Cardiac muscle cell (in vitro differentiated cells and primary cell): ENCODE measurements at places on chromosomes 12 and 14. TPM values are rescaled to one million over a fixed set of nuclear protein-coding genes. Genes with fewer than 3 reads are reported as not detected.
A peak's percentile ranks its signal among the peaks of the same experiment; 100 is the strongest.

The PRH2 gene
- polyA plus RNA-seq = 0.43 and 2.1 TPM in 2 replicates

The SOAT2 gene
- polyA plus RNA-seq = 1.3 and 1.9 TPM in 2 replicates

The TOMM20L gene
- not detected in 2 replicates for polyA plus RNA-seq

The CBLN3 gene
- polyA plus RNA-seq = 3.1 and 5.3 TPM in 2 replicates

The OAS1 gene
- polyA plus RNA-seq = not detected in 2 replicates

The RGS6 gene
- polyA plus RNA-seq = 0.50 and 0.95 TPM in 2 replicates

The CEP170B gene
- 8.3 and 8.8 TPM in 2 replicates for polyA plus RNA-seq

GRCh38 chr12:50101663-50102062, 2.1 kb upstream of the GPD1 start:
- H3K36me3 ChIP-seq = peaks cover 34% of the 10 kb centered on the region
- no peak overlapping the region for H3K4me3 ChIP-seq
- no peaks in the 10 kb centered on the region for H3K27me3 ChIP-seq
- DNase-seq = peak; percentile 58

DNA sequence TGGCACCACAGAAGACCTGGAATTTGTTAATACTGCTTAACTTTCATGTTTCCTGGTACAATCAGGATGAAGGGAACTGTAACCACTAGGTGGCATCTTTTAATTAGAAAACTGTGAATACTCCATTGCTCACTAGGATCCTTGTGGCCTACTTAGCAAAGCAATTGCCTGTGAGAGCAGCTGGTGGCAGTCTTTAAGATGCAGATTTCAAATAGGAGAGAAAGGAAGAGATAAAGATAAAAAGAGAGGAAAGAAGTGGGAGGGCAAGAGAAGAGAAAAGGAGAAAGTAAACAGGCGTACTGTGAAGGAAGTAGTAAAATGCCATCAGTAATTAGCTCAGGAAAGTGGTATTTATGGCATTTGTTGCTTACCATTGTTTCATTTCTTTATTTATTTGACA, 114.5 kb downstream of the RAD51B start:
- H3K4me3 ChIP-seq = no peak overlapping the region
- H3K36me3 ChIP-seq = no peaks in the 10 kb centered on the region
- H3K27me3 ChIP-seq = no peaks in the 10 kb centered on the region
- no peak overlapping the region for H3K27ac ChIP-seq
- DNase-seq = peak; percentile 70

DNA sequence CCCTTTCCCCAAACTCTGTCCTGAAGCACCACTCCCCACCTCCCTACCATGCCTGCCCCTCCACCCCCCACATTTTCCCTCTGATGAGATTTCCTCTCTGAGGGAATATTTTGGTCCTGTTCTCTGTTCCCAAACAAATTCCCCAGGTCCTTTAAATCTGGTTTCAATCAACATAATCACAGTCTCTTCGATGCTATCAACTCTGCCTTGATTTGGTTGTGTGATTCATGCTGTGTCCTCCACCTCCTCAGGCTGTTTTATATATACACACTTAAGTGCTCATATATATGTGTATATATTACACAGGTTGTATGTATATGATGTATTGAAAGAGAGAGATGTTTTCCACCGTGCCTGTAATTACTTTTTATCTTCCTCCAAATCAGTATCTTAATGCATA, 36.0 kb downstream of the NTF3 start:
- no peak overlapping the region for H3K27ac ChIP-seq
- DNase-seq = no peak
- no peaks in the 10 kb centered on the region for H3K4me1 ChIP-seq
- H3K4me3 ChIP-seq = no peak overlapping the region

- H3K4me3 ChIP-seq = no peak overlapping the region
- H3K36me3 ChIP-seq = no peaks in the 10 kb centered on the region
- no peak for DNase-seq
- peaks cover 31% of the 10 kb centered on the region for H3K27me3 ChIP-seq
Observed at GRCh38 chr14:55238019-55238680, 33.1 kb upstream of the FBXO34 start.

DNA sequence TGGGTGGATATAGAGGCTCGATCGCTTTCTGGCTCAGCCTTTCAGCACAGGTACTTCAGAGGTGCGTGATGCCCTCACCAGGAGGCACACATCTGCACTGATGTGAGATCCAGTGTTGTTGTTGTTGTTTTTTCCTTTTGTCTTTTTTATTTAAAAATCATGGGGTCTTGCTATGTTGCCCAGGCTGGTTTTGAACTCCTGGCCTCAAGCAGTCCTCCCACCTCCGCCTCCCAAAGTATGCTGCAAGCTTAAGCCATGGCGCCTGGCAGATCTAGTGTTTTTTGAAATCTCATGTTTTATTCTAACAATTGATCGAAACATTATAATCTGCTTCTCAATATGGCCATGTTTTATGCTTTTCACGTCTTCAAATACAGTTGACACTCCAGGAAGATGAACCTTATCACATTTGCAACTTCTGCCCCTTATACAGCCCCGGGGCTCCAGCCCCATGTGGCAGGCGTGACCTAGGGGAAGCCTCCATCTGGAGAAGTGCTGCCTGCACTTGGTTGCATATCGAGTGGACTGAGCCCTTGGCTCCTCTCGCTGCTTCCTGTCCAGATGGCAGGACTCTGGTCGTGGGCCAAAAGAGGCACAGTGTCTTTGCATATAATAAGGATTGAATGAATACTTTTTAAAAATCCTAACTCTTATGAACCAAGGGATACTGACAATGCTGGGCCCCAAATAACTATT, 71.7 kb downstream of the TRAF3 start:
- peak overlapping the region; percentile 27 for H3K27ac ChIP-seq
- no peak for DNase-seq
- H3K4me3 ChIP-seq = no peak overlapping the region

DNA sequence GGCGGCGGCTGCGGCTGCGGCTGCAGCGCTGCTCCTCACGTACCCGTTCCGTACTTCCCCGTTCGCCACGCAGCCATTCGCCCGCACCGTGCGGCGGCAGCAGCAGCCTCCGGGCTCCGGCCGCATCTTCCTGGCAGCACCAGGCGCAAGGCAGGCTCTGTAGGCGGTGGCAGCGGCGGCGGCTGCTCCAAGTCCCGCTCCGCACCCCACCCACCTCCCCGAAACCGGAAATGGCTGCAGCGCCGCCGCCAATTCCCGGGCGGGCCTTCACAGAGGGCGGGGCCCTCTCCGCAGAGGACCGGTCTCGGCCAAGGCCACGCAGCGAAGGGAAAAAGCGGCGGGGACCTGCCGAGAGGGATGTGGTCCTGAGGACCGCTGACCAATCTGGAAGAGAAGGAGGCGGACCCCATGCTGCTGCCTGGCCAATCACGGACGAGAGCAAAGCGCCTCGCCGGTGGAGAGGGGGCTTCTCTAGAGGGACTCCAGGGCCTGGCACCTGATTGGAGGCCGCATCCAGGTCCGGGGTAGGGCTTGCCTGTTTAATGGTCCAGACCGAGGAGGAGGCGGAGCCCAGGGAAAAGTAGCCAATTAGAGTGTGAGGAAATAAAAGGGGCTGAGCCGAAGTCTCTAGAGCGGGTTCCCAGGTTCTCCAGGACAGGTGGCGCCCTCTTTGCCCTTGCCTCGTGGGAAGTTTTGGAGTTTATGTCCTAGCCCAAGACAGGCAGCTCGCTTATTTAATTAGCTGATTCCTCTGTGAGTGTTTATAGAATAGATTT, at the start of gene SPTLC2:
Gene SPTLC2 (minus strand): TSS at position 184 of the 776 bp plus-strand sequence. CDS start 58 bp downstream, at position 126.
- H3K36me3 ChIP-seq = no peaks in the 10 kb centered on the region
- peaks cover 7% of the 10 kb centered on the region for H3K4me1 ChIP-seq
- peak within 1 kb of the TSS; percentile 74 for H3K4me3 ChIP-seq
- H3K27ac ChIP-seq = peak within 1 kb of the TSS; percentile 46
- peak; percentile 99 for DNase-seq

- peaks cover 9% of the 10 kb centered on the region for H3K4me1 ChIP-seq
- DNase-seq = no peak
- no peaks in the 10 kb centered on the region for H3K36me3 ChIP-seq
- no peaks in the 10 kb centered on the region for H3K27me3 ChIP-seq
- H3K4me3 ChIP-seq = no peak overlapping the region
Observed at GRCh38 chr14:32363761-32364160, 34.7 kb downstream of the AKAP6 start.

DNA sequence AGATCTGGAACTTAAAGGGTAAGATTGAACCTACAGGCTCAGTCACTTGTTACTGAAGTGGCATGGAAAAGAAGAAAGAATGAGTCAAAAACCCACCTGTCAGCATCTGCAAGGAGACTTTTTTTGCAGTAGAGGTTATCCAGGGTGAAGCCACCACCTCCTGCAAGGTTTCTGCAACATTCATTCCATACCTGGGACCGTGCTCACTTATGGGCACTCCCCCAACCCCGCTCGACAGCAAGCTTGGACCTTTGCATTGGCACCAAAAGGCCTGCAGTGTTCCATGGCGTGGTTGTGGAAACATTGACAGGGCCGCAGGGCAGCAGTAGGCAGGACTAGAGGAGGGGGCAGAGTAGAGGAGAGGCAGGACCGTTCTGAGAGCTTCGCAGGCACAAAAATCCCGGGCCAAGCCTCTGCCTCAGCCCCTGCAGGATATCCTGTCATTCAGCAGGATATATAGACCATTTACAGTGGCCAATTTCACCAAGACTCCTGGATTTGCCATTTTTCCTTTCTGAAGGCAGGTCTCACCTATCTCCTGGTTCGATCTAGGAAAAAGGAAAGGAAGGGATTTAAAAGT, at the start of gene STAB2:
Gene STAB2 (plus strand): TSS at position 483 of the 580 bp plus-strand sequence. CDS start 204 bp downstream, outside the sequence.
- DNase-seq = no peak
- no peak within 1 kb of the TSS for H3K27ac ChIP-seq
- no peaks in the 10 kb centered on the region for H3K36me3 ChIP-seq
- H3K4me3 ChIP-seq = no peak within 1 kb of the TSS

DNA sequence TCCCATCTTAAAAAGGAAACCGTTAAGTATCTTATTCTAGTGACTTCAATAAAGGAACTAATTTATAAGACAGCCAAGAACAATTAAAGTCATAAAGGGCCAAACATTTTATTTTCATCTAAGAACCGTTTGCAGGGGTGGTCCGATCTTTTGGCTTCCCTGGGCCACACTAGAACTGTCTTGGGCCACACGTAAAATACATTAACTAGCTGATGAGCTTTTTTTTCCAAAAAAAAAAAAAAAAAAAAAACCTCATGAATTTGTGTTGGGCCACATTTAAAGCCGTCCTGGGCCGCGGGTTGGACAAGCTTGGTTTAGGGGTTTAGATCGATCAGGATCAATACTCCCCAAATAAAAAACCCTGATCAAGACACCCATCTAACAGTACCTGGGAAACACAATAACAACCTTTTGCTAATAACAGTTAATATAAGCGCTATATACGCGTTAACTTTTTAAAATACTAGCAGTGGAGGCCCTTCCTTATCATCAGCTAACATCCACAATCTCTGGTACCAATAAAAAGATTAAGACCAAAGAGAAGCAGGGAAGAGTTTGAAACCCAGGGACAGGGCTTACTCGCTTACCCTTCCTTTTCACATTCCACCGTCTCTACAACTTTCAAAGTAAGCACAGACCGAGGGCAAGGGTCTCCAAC, 1.1 kb downstream of the NAP1L1 start:
- H3K4me3 ChIP-seq = peak overlapping the region; percentile 92
- H3K4me1 ChIP-seq = peaks cover 38% of the 10 kb centered on the region
- H3K36me3 ChIP-seq = no peaks in the 10 kb centered on the region

DNA sequence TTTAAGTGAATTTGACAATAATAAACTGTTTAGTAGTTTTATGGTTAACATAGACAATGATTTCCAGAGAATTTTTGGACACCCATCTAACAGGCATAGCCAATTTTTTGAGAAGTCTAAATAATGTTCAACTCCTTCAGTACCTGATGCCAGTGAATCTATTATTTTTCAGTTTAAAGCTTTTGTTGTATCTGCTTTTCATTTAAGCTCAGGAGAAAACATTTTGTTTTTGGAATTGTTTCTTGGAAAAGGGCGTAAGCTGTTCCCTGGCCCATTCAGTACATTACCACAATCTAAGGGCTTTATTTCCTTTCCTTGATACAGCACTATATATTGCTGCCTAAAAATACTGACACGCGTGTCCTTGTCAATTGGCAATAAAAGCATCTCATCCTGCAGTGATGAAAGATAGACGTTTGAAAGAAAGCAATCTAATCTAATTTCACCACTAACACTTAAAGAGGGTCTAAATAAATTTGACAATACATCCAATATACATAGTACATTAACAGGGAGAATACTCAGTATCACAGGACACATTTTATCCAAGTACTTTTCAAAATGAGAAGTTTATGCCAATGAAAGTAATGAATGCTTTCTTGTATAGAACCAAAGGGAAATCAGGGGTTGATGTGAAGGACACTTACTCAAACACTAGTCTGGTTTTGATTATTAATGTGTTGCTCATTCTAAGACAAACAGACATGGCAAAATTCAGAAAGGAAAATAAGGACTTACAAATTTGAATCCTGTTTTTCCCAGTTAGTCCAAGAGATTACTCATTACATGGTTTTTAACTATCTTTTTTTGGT, 104.2 kb upstream of the LGR5 start:
- H3K27me3 ChIP-seq = no peaks in the 10 kb centered on the region
- H3K36me3 ChIP-seq = no peaks in the 10 kb centered on the region
- no peak overlapping the region for H3K27ac ChIP-seq
- no peak for DNase-seq

DNA sequence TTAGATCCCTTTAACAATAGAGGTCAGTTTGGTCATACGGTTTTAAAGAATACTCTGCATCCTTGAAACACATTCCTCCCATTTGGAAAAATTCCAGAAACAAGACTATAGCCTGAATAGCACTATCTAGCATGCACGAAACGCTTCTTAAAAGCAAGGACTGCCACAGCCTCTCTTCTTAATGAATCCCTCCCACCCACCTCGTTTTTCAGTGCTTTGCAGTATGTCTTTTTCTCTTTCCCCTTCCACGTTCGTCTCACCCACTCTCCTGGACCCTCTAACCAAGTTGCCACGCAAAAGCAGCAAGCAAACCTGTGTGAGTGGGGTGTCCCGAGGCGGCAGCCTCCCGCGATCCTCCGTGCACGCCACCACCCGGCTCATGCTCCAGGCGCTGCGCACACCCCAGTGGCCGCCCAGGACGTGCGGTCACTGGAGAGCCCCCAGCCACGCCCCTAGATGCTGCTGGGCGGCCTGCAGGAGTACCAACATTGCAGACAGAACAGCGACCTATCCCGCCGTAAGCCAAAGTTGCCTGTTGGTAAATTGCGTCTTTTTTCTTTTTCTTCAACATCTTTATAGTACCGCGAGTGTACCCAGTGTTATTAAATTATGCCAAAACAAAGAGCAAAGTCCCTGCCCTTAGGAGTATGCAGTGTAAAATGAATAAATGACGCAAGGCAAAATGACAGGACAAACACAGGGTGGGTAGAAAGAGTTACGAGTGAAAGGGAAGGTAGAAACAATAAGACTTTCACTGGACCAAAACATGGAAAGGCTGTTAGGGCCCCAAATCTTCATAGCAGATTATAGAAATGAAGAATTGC, at the start of gene SLC38A4:
Gene SLC38A4 (minus strand): TSS at position 407 of the 824 bp plus-strand sequence. CDS start 32,926 bp downstream, outside the sequence.
- H3K36me3 ChIP-seq = no peaks in the 10 kb centered on the region
- peak within 1 kb of the TSS; percentile 14 for H3K4me3 ChIP-seq
- H3K27me3 ChIP-seq = peaks cover 83% of the 10 kb centered on the region
- no peaks in the 10 kb centered on the region for H3K4me1 ChIP-seq

GRCh38 chr14:20002319-20002718, 356 bp downstream of the OR4Q2 start:
- H3K4me3 ChIP-seq = no peak overlapping the region
- DNase-seq = no peak
- no peaks in the 10 kb centered on the region for H3K4me1 ChIP-seq
- no peak overlapping the region for H3K27ac ChIP-seq

- H3K36me3 ChIP-seq = no peaks in the 10 kb centered on the region
- H3K4me1 ChIP-seq = no peaks in the 10 kb centered on the region
- H3K27ac ChIP-seq = no peak overlapping the region
- H3K27me3 ChIP-seq = no peaks in the 10 kb centered on the region
- DNase-seq = no peak
Observed at GRCh38 chr14:76430475-76430980, 54.6 kb downstream of the ESRRB start.

- no peaks in the 10 kb centered on the region for H3K27me3 ChIP-seq
- H3K36me3 ChIP-seq = no peaks in the 10 kb centered on the region
- no peak overlapping the region for H3K27ac ChIP-seq
- peak; percentile 51 for DNase-seq
Observed at GRCh38 chr14:102805371-102805891, 28.2 kb downstream of the TRAF3 start.
